ENCODE measurements at places on chromosomes 5 and 9. TPM values are rescaled to one million over a fixed set of nuclear protein-coding genes. Genes with fewer than 3 reads are reported as not detected.

- H3K27me3 ChIP-seq = no peaks in the 10 kb centered on the region
- H3K4me3 ChIP-seq = no peak overlapping the region
- no peak overlapping the region for H3K27ac ChIP-seq
- H3K4me1 ChIP-seq = peaks cover 54% of the 10 kb centered on the region
- DNase-seq = no peak
Measured at GRCh38 chr5:126849101-126849678, 72.3 kb downstream of the LMNB1 start.

- H3K4me3 ChIP-seq = no peak overlapping the region
- no peak overlapping the region for H3K27ac ChIP-seq
- DNase-seq = no peak
Measured at GRCh38 chr9:74691058-74691457, 193.9 kb downstream of the RORB start.

GRCh38 chr5:116759860-116760640 lies 185.4 kb upstream of the SEMA6A start:
- H3K27ac ChIP-seq = no peak overlapping the region
- no peaks in the 10 kb centered on the region for H3K4me1 ChIP-seq
- no peak for DNase-seq
- H3K36me3 ChIP-seq = no peaks in the 10 kb centered on the region

- peaks cover 24% of the 10 kb centered on the region for H3K36me3 ChIP-seq
- H3K27me3 ChIP-seq = no peaks in the 10 kb centered on the region
- peak overlapping the region; percentile 88 for H3K4me3 ChIP-seq
- peak; percentile 79 for DNase-seq
- peaks cover 52% of the 10 kb centered on the region for H3K4me1 ChIP-seq
Measured at GRCh38 chr9:35616681-35617459, 1.3 kb downstream of the CD72 start.

- H3K27ac ChIP-seq = no peak overlapping the region
- H3K4me1 ChIP-seq = no peaks in the 10 kb centered on the region
Measured at GRCh38 chr5:66467564-66467963, 128.6 kb upstream of the MAST4 start.

GRCh38 chr5:26700759-26701384 lies 337.5 kb downstream of the CDH9 start:
- no peaks in the 10 kb centered on the region for H3K36me3 ChIP-seq
- H3K27ac ChIP-seq = no peak overlapping the region
- H3K27me3 ChIP-seq = no peaks in the 10 kb centered on the region
- no peak for DNase-seq
- H3K4me1 ChIP-seq = no peaks in the 10 kb centered on the region

GRCh38 chr5:108911055-108911454 lies 163.4 kb downstream of the FER start:
- DNase-seq = no peak
- H3K27ac ChIP-seq = no peak overlapping the region
- no peaks in the 10 kb centered on the region for H3K27me3 ChIP-seq

Gene SNCAIP
- total RNA-seq = not detected

Gene IQGAP2
- 74.9 TPM for total RNA-seq

Data from activated naive CD8-positive, alpha-beta T cell treated with anti-CD3 and anti-CD28 coated beads, Interleukin-2, amount 10 ng/mL, durations not matched to agents 7 days and 5 days (primary cell).